ENCODE measurements at places on chromosomes 2 and 18.

GRCh38 chr2:172808156-172808555 lies 72.5 kb downstream of the RAPGEF4 start:
- no peak for DNase-seq

- no peak for DNase-seq
Measured at GRCh38 chr2:120394764-120395163, 48.8 kb downstream of the INHBB start.

DNA sequence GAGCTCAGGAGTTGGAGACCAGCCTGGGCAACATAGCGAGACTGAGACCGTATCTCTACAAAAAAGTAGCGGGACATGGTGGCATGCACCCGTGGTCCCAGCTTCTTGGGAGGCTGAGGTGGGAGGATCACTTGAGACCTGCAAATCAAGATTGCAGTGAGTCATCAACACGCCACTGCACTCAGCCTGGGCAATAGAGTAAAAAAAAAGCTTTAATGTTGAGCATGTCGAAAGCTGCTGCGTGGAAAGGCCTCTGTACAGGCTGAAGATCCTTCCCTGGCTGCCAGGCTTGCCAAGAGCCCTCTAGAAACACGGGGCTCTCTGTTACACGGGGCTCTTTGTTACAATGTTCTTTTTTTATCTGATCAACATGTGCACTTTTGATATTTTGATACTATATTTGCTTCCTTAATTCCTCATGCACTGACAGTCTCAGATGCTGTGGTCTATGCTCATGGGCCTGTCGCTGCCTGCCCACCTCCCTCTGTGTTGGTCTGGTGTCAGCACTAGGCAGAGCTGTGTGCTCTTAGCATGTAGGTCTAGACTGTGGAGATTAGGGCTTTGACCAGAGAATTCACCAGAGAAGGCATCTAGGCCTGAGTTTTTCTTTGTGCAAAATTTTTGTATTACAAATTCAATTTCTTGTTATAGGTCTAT lies 18.7 kb downstream of the CLK1 start:
- no peak for DNase-seq

DNA sequence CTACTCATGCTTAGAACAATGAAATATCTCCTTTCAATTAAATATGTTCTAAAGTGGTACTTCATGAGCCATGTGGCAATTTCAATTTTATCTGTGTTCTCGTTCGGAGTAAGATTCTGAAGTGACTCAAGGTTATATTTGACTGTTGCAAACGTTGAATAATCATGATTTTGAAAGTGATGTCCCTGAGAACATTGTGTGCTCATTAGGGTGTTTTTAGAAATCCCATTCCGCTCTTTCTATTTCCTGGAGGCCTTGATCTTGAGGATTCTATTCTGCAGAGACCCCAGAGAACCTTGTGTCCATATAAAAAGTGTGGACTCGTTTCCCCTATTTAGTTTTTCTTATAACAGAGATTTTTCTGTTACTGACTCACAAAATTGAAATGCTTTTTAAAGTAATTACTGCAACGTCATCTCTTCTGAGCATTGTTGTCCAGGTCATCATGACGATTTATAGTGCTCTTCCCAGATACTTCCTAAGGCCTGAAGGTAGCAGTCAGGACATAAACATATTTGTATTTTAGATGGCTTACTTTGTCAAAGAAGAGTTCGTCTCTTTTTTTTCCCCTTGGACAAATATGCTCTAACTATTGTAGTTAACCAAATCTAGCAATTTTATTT lies 27.2 kb downstream of the IL1R2 start:
- no peak for DNase-seq

DNA sequence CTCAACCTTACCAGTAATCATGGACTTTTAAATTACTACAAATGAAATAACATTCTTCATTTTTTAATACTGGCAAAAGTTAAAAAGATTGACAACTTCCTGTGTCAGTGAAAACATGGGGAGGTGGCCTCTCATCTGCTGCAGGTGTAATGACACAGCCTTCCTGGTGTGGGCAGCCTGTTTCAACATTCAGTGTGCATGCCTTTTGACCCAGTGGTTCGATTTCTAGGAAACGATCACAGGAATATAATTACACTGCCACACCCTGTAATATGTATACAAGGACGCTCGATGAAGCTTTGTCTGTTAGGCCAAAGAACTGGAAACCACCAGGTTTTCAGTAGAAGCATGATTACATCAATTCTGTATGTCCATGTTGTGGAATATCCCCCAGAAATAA lies 68.7 kb downstream of the MTHFD2 start:
- peak; percentile 23 for DNase-seq

DNA sequence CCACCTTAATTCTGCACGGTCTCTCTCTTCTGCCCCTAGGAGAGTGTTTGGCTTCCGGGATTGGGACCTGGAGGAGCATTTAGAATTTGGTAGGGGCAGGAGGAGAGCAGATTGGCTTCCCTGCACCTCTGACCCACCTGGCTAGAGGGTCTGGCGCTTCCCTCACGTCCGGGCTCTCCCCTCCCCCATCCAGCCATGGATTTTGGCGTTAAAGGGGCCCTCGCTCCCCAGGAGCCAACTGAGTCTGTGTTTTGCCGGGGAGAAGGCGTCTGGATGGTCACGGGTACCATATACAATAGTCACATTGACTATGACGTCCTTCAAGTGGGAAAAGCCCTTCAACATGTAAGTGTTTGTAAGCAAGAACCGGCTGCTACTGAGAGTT lies 6.6 kb downstream of the HOXD3 start:
- DNase-seq: no peak

DNA sequence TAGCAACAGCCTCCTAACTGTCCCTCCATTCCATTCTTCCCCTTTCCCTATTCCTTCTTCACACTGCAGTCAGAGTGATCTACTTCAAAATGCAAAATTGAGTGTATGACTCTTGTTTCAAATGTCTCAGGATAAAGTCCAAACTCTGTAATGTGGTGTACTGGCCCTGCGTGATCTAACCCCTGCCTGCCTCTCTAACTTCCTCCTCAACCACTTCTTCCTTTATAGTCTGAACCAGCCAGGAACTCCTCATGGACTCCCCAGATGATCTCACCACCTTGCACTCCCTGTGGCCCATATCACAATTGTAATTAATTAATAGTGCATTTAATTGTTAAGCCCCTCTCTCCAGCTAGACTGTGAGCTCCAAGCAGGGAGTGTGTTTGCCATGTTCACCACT lies 3.1 kb upstream of the B3GNT2 start:
- DNase-seq: no peak

GRCh38 chr2:21155365-21156136 lies 31.8 kb downstream of the TDRD15 start:
- DNase-seq: no peak

DNA sequence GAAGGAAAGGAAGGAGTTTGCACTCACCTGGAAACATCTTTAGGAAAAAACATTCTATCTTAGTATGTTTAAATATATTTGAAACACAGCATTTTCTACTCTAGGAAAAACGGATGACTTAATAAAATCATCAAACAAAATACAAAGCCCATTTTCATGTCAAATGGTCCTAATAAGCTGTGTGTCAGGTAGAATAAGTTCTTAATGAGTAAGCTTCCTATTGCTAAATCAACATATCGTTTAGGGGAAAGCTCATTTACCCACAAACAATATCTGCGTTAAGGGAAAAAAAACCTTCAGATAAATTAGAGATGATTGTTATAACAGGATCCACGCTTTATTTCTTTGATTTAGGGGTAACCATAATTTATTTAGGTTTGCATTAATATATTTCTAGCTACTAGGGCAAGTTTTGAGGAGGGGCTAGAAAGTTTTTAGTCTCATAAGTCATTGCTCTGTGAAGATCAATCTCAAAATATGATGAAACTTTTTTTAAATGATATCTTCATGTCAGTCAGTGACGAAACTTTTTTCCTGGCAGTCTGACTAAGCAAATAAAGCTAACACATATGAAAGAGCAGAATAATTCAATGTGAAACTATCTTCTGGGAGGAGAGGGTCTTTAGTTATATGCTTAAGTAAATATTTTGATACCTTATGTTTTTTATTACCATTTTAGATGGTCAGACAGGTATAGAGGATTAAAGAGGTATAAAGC lies 147.1 kb downstream of the WDSUB1 start:
- DNase-seq: no peak

DNA sequence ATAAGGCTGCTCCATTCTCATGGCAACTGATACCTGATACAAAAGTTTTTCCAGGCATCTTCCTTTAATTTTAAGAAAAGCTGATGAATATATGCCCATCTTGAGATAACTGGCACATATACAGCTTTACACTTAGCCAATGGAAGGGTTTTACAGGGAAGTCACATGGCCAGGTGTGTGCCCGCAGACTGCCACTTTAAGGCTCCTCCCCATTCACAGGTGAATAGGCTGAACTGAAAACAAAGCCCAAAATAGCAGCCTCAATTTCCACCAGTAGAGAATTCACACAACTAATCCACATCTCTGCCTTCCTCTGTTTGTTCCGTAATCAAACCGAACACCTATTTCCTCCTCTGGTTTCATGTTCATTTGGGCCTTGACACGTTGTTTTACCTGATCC lies 9.8 kb upstream of the ME2 start:
- DNase-seq: no peak

Measured in stimulated activated CD8-positive, alpha-beta memory T cell treated with anti-CD3 and anti-CD28 coated beads, Interleukin-12 subunit alpha, Interleukin-12 subunit beta, amount 100 ng/mL, for 1 hour (primary cell).